ENCODE measurements at places on chromosomes 6 and 20. TPM values are rescaled to one million over a fixed set of nuclear protein-coding genes. Genes with fewer than 3 reads are reported as not detected.

DNA sequence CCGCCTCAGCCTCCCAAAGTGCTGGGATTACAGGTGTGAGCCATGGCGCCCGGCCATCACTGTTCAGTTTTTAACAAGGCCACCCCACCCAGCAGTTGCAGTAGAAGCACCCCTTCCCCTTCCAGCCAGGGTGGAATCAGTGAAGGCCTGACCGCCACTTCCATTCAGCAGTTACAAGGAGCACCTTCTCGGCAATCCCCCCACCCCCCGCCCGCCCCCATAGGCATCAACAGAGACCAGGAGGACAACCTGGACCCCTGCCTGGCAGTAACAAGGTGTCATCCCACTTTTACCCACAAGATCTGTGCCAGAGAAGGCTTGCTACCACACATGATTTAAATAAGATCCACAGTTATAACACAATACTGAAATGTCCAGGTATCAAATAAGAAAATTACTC is 23.1 kb downstream of the NCR2 start:
- no peaks in the 10 kb centered on the region for H3K4me1 ChIP-seq
- H3K27me3 ChIP-seq: no peaks in the 10 kb centered on the region
- no peaks in the 10 kb centered on the region for H3K36me3 ChIP-seq
- DNase-seq: no peak
- H3K27ac ChIP-seq: no peak overlapping the region

GRCh38 chr6:161631676-161632194 is 357.9 kb upstream of the AGPAT4 start:
- no peak overlapping the region for H3K27ac ChIP-seq
- no peaks in the 10 kb centered on the region for H3K4me1 ChIP-seq
- no peak overlapping the region for H3K4me3 ChIP-seq
- no peaks in the 10 kb centered on the region for H3K36me3 ChIP-seq
- DNase-seq: no peak

GRCh38 chr6:43821101-43821886 is 51.3 kb downstream of the VEGFA start:
- no peaks in the 10 kb centered on the region for H3K4me1 ChIP-seq
- DNase-seq: no peak
- no peaks in the 10 kb centered on the region for H3K36me3 ChIP-seq
- H3K4me3 ChIP-seq: no peak overlapping the region

GRCh38 chr6:121873595-121873994 is 438.1 kb downstream of the GJA1 start:
- H3K4me3 ChIP-seq: no peak overlapping the region
- no peak for DNase-seq
- H3K4me1 ChIP-seq: no peaks in the 10 kb centered on the region

- H3K36me3 ChIP-seq: no peaks in the 10 kb centered on the region
- no peak for DNase-seq
- no peak overlapping the region for H3K4me3 ChIP-seq
- no peaks in the 10 kb centered on the region for H3K27me3 ChIP-seq
- H3K4me1 ChIP-seq: no peaks in the 10 kb centered on the region
Measured at GRCh38 chr6:38192011-38192410, 372.5 kb downstream of the ZFAND3 start.

AVP gene
- total RNA-seq: not detected

OXT gene
- total RNA-seq: not detected

Measured in activated naive CD4-positive, alpha-beta T cell treated with anti-CD3 and anti-CD28 coated beads for 36 hours (primary cell).